ENCODE measurements at places on chromosomes 4 and X. TPM values are rescaled to one million over a fixed set of nuclear protein-coding genes. Genes with fewer than 3 reads are reported as not detected.

Gene SATL1
- 1.2 TPM for total RNA-seq

Gene CENPU
- total RNA-seq, result 3.6 TPM

Gene EDNRA
- 9.7 TPM for total RNA-seq

Gene RHOXF2B
- total RNA-seq, result not detected

Gene HTRA3
- 1.2 TPM for total RNA-seq

Gene KIAA1210
- total RNA-seq, result under 0.01 TPM

Gene UGT2A3
- under 0.01 TPM for total RNA-seq

Gene MYL5
- 4.2 TPM for total RNA-seq

Gene DUX4
- not detected for total RNA-seq

Gene CDS1
- total RNA-seq, result 9.4 TPM

Gene PRR32
- not detected for total RNA-seq

Gene PPP1R3F
- 12.6 TPM for total RNA-seq

Gene DCLK2
- 65.0 TPM for total RNA-seq

Gene ZNF711
- 127 TPM for total RNA-seq

DNA sequence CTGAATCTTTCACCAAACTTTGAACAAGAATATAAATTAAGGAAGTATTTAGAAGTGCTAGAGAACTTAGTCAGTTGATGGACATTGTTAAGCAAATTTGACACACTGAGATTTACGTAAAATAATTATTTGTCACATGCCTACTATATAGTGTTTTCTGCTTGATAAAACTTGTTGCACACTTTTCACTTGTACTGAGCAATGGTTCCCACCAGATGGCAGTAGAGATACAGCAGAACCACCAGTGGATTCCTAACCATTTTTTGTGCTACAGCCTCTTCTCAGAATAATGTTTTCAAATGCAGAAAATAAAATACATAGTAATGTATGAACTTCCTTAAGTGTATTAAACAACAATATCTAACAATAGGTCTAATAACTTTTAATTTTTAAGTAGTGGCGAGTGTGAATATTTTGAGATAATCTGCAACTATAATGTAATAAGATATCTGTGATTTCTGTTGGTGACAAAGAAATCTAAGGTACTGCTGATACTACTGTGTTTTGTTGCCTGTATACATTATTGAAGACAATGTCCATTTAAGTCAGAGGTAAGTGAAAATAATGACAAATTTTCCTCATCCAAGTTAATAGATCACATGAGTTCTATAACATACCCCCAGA is 81.2 kb downstream of the APOOL start:
- no peak for DNase-seq

- DNase-seq, result no peak
Measured at GRCh38 chr4:65515646-65516045, 154.6 kb downstream of the EPHA5 start.

DNA sequence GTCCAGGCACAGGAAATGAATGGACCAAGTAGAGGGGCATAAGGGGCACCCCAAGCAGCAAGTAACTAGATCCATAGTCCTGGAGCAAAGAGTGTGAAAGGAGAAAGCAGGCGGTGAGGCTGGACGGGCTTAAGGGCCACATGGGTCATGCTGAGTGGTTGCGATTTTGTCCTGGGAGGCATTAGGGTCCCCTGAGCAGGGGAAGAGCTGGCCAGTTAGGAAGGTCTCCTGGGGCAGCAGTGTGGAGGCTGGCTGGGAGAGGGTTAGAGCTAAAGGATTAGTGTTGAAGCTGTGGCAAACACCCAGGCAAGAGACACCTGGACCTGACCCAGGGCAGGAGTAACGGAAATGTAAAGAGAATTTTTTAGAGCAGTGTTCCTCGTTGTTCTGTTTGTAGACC is 26.5 kb downstream of the MYOZ2 start:
- no peak for DNase-seq

GRCh38 chrX:111555406-111555958 is 44.0 kb downstream of the SERTM2 start:
- DNase-seq, result no peak

DNA sequence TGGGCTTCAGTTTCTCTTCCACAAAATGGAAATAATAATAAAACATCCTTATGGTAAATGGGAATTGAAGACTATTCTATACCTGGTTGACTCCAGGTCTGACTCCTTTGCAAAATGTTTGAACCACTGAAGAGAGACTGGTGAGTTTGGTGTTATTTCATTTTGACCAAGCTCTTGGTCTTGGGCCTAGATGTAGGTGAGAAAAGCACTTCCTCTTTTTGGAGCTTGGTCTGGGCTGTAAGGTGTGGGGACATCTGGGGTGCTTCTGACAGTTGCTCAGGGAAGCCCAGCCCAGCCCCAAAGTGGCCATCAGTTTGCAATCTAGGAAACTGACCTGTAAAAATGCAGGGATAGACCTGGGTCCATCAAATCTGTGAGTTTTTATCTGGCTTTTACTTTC is 26.8 kb upstream of the SOD3 start:
- DNase-seq, result no peak

GRCh38 chr4:172998527-172999469 is 169.8 kb upstream of the GALNT7 start:
- no peak for DNase-seq

- no peak for DNase-seq
Measured at GRCh38 chr4:58214376-58214775, 1104.2 kb upstream of the IGFBP7 start.

GRCh38 chr4:148800940-148801339 is 358.7 kb upstream of the NR3C2 start:
- DNase-seq, result no peak

DNA sequence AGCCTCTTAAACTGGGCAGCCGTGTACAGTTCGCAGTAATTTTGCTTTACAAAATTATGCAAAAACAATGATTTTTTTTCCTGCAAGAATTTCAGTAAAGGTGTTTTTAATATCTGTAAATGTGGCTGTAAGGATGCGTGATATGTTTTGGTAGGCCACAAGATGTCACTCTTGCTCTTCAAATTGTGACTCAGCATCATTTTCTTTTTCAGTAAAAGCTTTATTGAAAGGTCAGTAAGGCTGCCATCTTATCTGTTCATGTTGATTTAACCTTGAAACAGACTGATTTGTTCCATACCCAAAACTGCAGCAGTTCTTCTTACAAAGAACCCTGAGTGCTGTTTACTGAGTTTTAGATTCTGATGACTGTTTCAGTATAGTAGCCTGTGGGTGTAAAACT is 39.9 kb downstream of the TXLNG start:
- no peak for DNase-seq

GRCh38 chrX:142982679-142983078 is 43.0 kb upstream of the SPANXN4 start:
- DNase-seq, result no peak

DNA sequence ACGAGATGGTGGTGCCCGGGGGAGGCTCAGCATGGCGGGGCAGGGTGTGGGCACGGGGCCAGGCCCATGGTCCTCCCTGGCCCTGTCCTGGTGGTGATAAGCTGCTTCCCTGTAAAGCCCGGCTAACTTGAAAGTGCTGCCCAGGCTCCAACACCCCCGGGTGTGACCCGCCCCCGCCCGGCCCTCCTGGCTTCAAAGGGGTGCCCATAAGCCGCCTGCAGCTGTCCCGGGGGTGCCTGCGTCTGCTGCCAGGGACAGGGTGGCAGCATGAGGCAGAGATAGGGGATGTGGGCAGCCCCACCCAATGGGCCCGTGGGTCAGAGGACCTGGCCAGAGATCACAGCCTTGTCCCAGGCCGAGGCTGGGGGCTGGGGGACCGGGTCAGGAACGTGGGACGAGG is 18.1 kb downstream of the FGFRL1 start:
- no peak for DNase-seq

DNA sequence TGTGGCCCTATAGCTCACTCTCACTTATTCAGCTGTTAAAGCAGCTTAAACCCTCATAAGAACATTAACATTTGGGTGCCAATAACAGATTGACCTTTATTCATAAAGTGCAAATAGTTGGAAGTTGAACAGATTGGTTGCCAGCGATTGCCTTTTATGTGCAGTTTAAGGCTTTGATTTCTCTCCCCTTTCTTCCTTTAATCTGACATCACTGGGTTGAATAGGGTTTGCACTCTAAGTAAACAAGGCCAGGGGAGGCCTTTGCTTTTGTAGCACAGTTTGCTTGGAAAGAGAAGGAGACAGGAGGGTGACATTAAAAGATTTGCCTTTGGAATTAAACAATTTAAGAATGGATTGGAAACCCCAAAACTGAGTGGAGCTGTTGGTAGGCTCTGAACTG is 114.3 kb downstream of the NKX6-1 start:
- no peak for DNase-seq

DNA sequence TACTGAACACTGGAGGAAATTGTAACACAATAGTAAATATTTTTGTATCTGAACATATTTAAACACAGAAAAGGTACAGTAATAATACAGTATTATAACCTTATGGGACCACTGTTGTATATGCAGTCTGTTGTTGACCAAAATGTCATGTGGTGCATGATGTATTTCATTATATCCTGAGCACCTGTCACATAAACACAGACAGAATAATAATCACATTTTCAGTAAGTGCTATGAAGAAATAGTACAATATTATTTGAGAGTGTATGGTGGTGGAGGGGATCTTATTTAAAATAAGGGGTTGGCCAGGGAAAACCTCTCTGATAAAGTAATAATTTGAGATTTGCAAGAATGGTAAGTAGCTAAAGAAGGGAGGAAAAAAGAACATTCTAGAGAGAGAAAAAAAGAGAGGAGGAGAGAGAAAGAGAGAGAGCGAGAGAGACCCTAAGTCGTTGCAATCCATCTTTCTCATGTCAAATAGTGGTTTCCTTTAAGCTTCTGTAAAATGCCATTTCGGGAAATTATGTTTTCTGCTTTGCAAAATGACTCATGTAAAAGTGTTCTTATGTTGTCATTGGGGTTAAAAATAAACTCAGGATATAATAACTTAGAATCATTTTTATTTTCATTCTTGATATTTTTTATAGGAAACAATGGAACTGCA is 19.3 kb upstream of the CLNK start:
- DNase-seq, result no peak

- DNase-seq, result no peak
Measured at GRCh38 chrX:133781174-133781573, 204.2 kb downstream of the GPC3 start.

GRCh38 chrX:71953391-71953790 is 42.7 kb downstream of the NHSL2 start:
- DNase-seq, result no peak

GRCh38 chrX:48918643-48919340 is at the start of gene PIM2:
TSS of gene PIM2 (minus strand) at chrX:48919024. CDS start at chrX:48918834, 190 bp downstream.
- DNase-seq, result peak; percentile 83

DNA sequence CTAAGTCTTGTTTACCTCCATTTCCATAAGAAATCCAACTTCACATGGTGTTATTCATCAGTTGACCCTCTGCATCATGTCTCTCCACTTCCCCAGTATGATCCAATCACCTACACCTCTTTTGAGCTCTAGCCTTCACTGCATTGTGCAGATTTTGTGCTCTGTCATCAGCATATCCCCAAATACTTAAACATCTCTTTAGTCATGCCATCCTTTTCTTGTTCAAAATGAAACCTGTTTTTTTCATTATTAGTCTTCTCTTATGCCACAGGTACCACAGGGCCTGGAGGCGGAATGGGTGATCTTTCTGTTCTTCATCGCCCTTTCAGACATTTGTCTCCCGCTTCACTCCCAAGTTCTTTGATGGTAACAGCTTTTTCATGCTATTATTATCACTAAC is 382.7 kb upstream of the GALNTL6 start:
- no peak for DNase-seq

DNA sequence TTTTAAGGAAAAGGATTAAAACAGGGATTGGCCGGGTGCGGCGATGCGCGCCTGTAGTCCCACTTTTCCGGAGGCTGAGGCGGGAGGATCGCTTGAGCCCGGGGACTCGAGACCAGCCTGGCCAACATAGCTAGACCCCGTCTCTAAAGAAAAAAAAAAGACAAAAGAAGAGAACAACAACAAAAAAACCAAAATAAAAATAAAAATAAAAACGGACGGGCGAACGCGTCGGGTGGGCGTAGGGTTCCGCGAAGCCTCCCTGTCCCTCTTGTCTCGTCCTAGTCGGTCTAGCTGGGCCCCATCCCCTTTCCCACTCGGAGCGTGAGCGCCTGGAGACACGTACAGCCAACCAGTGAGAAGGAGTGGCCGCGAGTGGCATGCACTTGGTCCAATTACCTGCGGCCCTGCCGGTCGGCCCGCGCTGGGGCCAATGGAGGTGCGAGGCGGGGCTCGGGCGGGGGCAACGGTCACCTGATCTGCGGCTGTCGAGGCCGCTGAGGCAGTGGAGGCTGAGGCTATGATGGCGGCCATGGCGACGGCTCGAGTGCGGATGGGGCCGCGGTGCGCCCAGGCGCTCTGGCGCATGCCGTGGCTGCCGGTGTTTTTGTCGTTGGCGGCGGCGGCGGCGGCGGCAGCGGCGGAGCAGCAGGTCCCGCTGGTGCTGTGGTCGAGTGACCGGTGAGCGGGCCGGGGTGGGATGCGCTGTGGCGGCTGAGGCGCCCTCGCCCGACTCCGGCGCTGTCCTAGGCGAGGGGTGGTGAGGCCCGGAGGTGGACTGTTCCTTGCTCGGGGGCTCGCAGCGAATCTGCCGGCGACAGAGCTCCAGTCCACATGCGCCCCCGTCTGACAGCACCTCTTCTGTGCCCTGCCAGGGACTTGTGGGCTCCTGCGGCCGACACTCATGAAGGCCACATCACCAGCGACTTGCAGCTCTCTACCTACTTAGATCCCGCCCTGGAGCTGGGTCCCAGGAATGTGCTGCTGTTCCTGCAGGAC is at the start of gene ATP6AP1:
ATP6AP1 (plus strand) TSS at position 502 of the 996 bp plus-strand sequence; CDS start at position 518, 16 bp downstream.
- DNase-seq, result peak; percentile 83

DNA sequence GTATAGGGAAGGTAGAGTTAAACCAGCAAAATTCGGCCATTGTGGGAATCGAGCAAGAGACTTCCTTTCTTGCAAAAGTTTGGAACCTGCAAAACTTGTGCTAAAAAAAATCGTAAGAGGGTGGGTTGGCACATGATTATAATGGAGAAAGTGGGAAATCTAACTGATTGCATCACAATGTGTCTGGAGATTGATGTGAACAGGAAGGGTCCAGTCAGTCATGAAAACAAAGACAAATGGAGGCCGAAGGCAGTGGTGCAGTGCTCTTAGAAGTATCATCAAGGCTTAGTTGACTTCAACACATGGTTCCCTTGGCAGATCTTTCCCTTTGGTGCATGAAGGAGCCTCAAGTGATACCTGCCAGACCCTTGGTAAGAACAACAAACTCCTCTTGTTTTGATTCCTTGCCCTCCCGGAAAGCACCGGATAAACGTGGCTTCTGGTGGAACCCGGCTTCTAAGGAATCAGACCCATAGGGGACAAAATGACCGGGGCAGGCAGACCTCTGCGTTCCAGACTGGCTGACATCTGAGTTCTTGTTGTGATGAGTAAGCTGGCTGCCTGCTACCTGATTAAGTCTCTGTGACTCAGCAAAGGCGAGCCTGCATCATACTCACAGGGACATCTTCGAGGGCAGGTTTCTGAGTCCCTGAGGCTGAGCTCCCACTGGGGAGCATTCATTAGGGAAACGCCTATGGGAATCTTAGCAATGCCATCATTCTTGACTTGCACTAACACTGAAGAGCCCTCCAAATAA is 87.7 kb upstream of the MAP3K15 start:
- DNase-seq, result no peak

DNA sequence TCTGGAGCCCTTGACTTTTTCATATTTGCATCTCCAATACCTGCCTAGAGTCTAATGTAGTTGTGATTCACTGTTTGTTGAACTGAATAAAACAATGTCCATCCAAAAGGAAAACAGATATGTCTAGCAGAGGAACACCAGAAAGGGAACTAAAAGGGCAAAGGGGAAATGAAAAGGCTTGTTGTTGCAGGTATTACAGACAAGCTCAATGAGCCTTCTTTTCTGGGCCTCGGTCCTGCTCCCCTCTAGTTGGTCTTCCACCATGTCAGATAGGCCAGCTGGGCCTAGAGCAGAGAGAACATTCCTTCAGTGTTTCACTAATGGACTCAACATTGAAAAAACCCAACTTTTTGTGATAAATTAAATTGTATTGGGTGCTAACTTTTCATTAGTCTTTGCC is 55.4 kb downstream of the ZFX start:
- DNase-seq, result no peak

Measured in occipital lobe (tissue), 3 donors.